ENCODE measurements at places on chromosomes 16 and 17.

DNA sequence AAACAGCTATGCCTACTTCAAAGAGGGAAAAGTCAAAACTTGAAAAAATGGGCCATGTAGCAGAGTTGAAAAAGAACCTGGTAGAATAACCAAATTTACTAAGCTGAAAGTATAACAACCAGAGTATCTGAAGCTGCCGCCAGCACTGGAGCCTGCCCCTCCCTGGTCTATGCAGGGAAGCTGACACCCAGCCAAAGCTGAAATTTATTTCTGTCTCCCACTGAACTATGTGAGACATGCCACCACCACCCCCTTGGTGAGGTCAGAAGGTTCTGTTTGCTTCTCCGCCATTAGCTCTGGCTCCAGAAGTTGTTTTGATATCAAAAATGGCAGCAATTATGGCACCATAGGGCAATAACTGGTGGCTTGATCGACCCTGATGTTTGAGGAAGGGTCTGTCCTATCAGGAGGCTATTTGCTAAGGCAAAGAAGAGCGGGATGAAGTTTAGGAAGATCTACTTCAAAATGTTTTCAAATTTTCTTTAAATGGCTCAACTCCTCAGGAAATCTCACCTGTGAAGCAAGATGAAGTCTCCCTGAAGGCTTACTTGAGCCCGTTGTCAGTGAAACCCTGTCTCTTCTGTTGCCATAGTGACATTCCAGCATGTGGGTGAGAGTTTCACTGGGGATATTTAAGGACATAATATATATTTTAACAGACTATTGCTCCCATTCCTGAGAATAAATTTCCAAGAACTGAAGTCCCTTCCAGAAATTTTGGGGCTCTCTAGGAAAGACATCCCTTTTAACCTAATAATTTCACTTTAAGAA, 122.0 kb downstream of the COPRS start:
- no peak for DNase-seq

GRCh38 chr17:55300479-55301290, 35.9 kb downstream of the HLF start:
- DNase-seq = no peak

DNA sequence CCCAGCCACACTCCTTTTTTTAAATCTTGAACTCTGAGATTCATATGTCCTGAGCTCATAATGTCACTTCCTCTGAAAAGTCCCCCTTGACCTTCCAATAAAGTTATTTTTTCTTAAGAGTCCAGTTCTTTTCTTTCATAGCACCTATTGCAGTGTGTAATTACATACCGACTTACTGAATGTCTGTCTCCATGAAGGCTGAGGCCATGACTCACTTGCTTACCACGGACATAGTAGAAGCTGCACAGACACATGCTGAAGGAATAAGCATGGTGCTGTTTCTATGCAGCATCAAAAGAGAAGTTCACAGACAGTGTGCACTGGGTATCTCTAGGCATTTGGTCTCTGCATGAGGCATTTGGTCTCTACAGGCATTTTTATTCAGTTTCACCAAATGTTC, 77.2 kb downstream of the C17orf67 start:
- no peak for DNase-seq

- no peak for DNase-seq
These were observed 4.4 kb downstream of the COPRS start for GRCh38 chr17:31854672-31855071.
